Bladder microvascular endothelial cell (primary cell): ENCODE measurements at places on chromosomes 16 and 17. TPM values are rescaled to one million over a fixed set of nuclear protein-coding genes. Genes with fewer than 3 reads are reported as not detected.

CDH13 gene
- total RNA-seq: 78.2 and 240 TPM in 2 replicates

TBX21 gene
- total RNA-seq: under 0.01 TPM in 1 of 2 replicates, not detected in the other

NR1D1 gene
- 0.65 and 1.8 TPM in 2 replicates for total RNA-seq

KRTAP4-9 gene
- not detected in 2 replicates for total RNA-seq

TMC7 gene
- 2.1 and 6.6 TPM in 2 replicates for total RNA-seq

CISD3 gene
- total RNA-seq: 1.9 and 4.4 TPM in 2 replicates

PRSS27 gene
- total RNA-seq: 0.16 and 0.19 TPM in 2 replicates

PLD6 gene
- total RNA-seq: 1.3 and 2.4 TPM in 2 replicates

TBC1D3E gene
- total RNA-seq: not detected in 2 replicates

PRSS21 gene
- 0.32 and 1.7 TPM in 2 replicates for total RNA-seq

UMOD gene
- total RNA-seq: not detected in 2 replicates

DOC2B gene
- 13.4 and 73.4 TPM in 2 replicates for total RNA-seq
